ENCODE measurements at places on chromosomes 16 and 17.

DNA sequence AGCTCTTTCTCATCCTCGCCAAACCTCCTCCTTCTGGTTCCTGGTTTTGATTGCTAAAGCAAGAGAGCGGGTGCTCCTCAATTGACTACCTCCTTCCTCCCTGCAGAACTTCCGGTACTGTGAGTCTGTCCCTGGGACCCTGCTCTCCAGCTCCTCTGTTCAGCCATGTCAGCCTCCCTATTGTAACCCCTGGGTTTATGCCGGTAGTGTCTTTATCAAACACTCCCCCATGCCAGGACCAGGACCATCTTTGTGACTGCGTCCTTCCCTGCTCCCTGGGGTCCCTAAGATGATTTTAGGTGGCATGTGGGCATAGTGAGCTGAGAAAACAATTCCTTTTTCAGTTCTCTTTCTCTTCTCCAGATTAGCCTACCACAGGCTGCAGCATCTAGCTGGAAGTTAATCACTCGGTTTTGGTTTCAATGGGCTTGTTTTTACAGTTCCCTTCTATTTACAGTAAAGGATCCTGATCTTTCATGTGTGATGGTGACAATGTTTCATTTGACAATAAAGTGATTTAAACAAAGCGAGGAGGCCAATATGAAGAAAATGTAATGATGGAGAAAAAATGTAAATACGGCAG, 27.7 kb upstream of the IL21R start:
- DNase-seq: no peak

DNA sequence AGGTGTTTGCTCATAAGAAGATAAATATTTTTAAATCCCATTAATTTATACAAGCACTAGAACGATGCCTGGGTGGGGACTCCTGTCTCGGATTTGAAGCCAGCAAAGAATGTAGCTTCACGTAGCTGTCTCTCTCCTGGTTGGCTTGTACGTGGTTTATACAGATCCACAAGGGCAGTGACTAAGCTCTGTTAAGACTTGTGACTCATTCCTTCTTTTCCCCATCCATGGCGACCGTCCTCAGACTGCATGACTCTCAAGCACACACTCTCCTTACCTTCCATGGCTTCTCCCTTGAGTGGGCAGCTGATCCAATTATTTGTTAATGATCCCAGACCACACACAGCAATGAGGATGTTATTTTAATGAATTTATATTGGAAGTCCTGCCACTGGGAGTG, 679.7 kb upstream of the SOX9 start:
- DNase-seq: peak; percentile 93

GRCh38 chr17:9612006-9612405, 33.3 kb upstream of the USP43 start:
- no peak for DNase-seq

DNA sequence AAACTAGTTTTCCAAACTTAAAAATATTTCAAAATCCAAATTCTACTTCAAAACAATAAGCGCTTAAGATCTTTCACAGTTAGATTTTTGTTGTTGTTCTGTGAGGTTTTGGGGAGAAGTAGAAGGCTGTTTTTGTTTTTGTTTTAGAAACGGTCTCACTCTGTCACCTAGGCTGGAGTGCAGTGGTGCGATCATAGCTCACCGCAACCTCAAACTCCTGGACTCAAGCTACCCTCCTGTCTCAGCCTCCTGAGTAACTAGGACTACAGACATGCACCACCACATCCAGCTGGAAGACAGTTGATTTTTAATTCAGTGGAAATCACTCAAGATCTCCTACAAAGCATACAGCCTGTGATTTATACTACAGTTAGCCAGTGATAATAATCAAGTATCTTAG, 2.7 kb downstream of the SHCBP1 start:
- DNase-seq: no peak

DNA sequence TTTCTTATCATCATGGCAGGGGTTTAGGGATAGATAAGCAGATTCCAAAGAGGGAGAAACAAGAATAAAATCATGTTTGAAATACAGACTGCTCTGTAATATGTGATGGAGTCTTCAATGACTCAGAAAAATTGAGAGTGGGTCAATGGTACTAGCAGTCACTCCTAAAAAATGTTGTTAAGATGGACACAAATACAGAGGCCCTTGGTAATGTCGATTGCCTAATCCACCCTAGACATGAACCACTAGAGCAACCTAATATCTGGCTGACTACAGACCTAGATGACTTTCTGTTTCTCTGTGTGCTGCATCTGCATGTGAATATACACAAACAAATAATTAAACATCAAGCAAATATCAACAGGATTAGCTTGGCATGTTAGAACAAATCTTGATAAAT, 135.8 kb downstream of the CDH8 start:
- DNase-seq: peak; percentile 75
